ENCODE measurements at places on chromosomes 6 and 20.

DNA sequence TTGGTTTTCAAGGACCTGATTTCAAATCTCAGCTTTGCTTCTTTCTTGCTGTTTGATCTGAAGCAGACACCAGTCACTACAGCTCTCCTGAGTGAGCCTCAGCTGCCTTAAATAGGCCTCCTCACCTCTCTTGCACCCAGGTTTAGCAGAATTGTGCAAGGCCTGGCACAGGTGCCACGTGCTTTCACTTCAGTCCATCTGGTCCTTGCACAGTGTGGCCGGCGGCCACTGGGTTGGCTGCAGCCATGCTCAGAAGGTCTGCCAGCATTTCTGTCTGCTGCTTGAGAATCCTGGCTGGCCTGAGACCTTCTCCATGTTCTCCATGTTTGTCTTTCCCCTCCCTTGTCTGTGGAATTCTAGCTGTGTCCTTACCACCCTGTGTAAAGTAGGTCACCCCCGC lies 14.5 kb upstream of the DAAM2 start:
- no peak for DNase-seq

DNA sequence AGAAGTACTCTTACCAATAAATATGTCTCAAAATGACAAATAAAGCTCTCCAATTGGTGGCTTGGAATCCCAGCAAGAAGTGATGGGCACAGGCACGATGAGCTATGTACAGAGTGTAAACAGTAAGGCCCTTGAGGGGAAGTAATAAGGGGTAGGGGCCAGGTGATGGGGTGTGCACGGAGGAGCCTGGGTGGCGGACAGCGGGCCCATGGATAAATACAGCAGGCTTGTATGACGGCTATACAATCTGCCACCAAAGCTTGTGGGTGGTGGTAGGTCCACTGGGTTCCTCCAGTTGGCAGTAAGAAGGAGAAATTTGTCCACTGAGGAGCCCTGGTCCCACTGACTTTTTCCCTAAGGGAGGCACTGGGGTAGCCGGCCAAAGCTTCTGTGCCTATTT lies 205.4 kb upstream of the RNF24 start:
- DNase-seq = no peak

GRCh38 chr20:12927489-12927888 lies 81.3 kb upstream of the SPTLC3 start:
- DNase-seq = no peak

- DNase-seq = no peak
These were observed 4.0 kb downstream of the STK4 start for GRCh38 chr20:44970243-44970757.

DNA sequence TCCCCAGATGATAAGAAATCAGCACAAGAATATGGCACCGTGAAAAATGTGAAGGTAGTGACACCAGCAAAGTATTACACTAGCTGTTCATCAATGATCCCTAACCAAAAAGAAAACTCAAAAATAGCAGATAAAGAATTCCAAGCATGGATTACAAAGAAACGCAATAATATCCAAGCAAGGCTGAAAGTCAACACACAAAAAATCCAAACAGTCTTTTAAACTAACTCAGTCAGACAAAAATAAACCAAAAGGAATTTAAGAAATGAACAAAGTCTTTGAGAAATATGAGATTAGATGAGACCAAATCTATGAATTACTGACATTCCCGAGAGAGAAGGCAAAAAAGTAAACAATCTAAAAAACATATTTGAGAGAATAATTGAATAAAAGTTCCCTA lies 976.1 kb upstream of the MAP3K7 start:
- no peak for DNase-seq

DNA sequence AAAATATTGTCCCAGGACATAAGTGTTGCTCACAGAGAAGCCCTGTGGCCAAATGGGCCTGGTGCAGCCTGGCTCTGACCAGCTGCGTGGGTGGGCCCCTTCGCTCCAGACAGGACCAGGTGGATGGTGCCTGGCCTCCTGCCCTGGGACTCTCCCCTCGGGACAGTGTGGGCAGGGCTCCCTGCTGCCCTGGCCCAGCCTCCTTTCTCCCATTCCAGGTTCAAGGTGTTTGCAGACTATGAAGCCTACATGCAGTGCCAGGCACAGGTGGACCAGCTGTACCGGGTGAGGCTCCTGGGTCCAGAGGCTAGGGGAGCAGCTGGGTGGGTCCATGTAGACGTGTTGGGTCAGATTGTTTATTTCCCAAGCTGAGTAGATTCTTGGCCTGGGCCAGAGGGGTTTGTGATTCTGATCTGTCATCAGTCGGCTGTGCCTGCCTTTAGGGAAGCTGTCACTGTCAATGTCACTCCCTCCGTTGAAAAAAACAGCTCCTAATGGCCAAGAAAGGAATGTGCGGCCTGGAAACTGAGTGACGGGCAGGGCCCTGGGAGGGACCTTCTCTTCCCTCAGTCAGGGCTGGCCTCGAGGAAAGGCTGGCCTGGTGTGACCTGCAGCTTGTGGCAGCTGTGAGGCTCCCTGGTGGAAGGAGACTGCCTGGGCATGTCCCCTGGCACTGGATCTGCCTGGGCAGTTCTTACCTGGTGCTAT lies 47.7 kb downstream of the PYGB start:
- no peak for DNase-seq

GRCh38 chr20:11112832-11113231 lies 439.0 kb upstream of the JAG1 start:
- no peak for DNase-seq

GRCh38 chr6:148934539-148934938 lies 187.7 kb downstream of the UST start:
- DNase-seq = no peak

DNA sequence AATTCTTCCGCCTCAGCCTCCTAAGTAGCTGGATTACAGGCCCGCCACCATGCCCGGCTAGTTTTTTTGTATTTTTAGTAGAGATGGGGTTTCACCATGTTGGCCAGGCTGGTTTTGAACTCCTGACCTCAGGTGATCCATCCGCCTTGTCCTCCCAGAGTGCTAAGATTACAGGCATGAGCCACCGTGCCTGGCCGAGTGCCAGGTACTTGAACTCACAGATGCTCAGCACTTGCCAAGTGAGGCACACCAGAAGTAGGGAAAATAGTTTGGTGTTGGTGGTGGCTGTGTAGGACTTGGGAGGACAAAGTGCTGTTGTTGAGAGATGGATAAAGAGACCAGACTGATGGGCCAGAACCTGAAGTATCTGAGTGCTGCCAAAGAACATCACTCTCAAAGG lies 40.0 kb upstream of the MBOAT1 start:
- no peak for DNase-seq

- DNase-seq = no peak
These were observed 17.0 kb downstream of the CST9 start for GRCh38 chr20:23588434-23589403.

- no peak for DNase-seq
These were observed 96.7 kb downstream of the TOX2 start for GRCh38 chr20:44011251-44011940.

DNA sequence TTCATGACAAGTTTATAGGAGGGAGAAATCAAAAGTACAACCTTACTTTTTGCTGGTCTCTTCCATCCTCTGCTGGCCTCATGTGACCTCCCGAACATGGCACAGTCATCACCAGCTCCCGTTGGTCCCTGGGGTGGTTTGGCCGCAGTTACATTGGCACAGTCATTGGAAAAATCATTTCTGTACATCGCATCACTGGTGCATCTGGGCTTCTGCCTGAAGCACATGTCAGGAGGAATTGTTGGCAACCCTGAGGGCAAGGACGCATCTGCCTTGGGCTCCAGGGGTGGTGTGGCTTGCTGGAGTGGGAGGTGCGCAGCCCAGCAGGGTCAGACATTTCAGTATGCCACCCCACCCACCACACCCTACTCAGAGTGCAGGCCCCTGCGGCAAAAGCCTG lies 162.9 kb upstream of the SLC24A3 start:
- DNase-seq = no peak

GRCh38 chr20:13200767-13201500 lies 20.1 kb upstream of the ISM1 start:
- DNase-seq = no peak

DNA sequence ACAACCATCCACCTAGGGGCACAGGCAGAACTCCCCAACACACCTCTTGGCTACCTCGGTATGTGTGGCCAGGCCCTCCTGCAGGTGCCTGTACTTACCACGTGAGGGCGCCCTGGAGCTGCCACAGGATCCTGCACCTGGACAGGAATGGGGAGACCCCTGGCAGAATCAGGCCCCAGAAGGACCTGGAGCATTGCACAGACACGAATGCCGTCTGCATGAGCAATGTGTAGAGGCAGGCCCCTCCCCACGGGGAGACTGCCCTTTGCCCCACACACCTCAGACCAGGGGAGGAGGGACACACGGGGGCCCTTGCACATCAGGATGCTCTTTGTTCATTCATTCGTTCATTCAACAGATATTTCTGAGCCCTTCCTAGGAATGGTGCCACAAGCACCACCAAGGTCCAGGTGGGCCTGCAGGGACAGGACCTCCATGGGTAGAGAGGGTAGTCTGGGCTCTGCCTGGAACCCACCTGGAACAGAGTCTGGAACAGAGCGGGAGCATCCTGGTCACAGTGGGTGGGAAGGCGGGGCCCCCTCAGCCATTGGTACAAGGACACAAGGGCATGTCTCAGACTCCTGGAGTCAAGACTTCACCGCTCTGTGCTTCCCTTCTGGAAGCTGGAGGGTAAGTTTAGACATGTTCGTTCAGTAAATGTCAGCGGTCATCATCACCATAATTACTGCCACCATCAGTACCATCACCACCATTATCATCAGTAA lies 32.3 kb downstream of the YTHDF1 start:
- DNase-seq = no peak

GRCh38 chr6:20652299-20653084 lies 118.2 kb downstream of the CDKAL1 start:
- DNase-seq = no peak

DNA sequence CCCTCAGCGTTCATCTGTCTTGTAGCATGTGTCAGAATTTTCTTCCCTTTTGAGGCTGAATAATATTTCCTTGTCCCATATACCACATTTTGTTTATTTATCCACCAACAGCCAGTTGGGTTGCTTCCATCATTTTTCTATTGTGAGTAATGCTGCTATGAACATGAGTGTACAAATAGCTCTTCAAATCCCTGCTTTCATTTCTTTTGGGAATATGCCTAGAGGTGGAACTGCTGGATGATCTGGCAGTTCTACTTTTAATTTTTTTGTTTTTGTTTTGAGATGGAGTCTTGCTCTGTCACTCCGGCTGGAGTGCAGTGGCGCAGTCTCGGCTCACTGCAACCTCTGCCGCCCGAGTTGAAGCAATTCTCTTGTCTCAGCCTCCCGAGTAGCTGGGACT lies 64.7 kb downstream of the SASH1 start:
- no peak for DNase-seq
